ENCODE measurements at places on chromosomes 7 and 10. TPM values are rescaled to one million over a fixed set of nuclear protein-coding genes. Genes with fewer than 3 reads are reported as not detected.

The HOXA6 gene
- 5.7 TPM for total RNA-seq

The PDLIM1 gene
- 11.6 TPM for total RNA-seq

The RBM20 gene
- total RNA-seq: 0.64 TPM

The PSMC2 gene
- total RNA-seq: 189 TPM

The IFIT1B gene
- total RNA-seq: not detected

The IL15RA gene
- 3.9 TPM for total RNA-seq

The AKR1E2 gene
- total RNA-seq: not detected

The SLC25A13 gene
- 22.8 TPM for total RNA-seq

The RAMP3 gene
- total RNA-seq: not detected

The KCND2 gene
- total RNA-seq: 0.30 TPM

The VIM gene
- total RNA-seq: 2,864 TPM

The SHLD2 gene
- total RNA-seq: 28.5 TPM

The LRRC18 gene
- total RNA-seq: not detected

The ANXA8 gene
- 0.21 TPM for total RNA-seq

The HMX3 gene
- 3.5 TPM for total RNA-seq

The DOCK1 gene
- 40.7 TPM for total RNA-seq

The ZMYND11 gene
- 41.7 TPM for total RNA-seq

The ZNF777 gene
- total RNA-seq: 14.9 TPM

The TMEM236 gene
- not detected for total RNA-seq

The TMEM60 gene
- 5.8 TPM for total RNA-seq

The SFMBT2 gene
- total RNA-seq: 6.2 TPM

The NODAL gene
- total RNA-seq: not detected

The MGMT gene
- 24.2 TPM for total RNA-seq

The GIMAP7 gene
- not detected for total RNA-seq

The ANKRD61 gene
- total RNA-seq: 0.19 TPM

The HABP2 gene
- total RNA-seq: 0.08 TPM
